ENCODE measurements at places on chromosomes 12 and 14. TPM values are rescaled to one million over a fixed set of nuclear protein-coding genes. Genes with fewer than 3 reads are reported as not detected.

The MLF2 gene
- 158 TPM for total RNA-seq

The ZC2HC1C gene
- total RNA-seq: 0.69 TPM

The ANKS1B gene
- total RNA-seq: 1.9 TPM

The KRT75 gene
- total RNA-seq: not detected

The IL23A gene
- total RNA-seq: not detected

The FOXG1 gene
- total RNA-seq: 1.6 TPM

The MYBPC1 gene
- not detected for total RNA-seq

The C14orf39 gene
- total RNA-seq: not detected

The OR6J1 gene
- not detected for total RNA-seq

The HOXC13 gene
- total RNA-seq: not detected
